ENCODE measurements at places on chromosomes 1 and 21. TPM values are rescaled to one million over a fixed set of nuclear protein-coding genes. Genes with fewer than 3 reads are reported as not detected.
A peak's percentile ranks its signal among the peaks of the same experiment; 100 is the strongest.

DNA sequence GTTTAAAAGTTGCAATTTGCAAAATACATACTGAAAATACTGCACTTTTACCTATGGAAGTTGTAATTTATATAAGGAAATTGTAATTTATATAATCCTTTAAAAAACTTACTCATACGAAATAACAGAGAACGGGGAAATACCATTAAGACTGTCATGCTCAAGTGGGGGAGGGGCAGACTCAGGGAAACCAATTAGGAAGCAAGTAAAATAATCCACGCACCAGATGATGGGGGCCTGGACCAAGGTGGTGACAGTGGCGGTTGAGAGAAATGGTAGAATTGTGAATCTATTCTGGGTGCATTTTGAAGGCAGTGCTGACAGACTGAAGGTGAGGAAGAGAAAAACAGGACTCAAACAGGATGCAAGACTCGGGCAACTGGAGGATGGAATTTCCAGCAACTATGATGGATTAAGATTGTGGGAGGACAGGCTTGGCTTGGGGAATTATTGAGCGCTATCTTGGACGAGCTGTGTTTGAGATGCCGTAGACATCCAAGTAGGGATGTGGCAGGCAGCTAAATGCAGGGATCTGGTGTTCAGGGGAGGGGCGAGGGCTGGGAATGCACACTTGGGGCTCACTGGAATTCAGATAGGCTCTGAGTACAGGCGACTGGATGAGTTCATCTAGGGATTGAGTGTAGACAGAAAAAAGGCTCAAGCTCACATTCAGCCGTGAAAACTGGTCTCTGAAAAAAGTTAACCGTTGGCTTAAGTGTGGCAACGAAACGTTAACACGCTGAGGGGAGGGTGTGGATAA lies 977 bp downstream of the LCA5L start:
- DNase-seq, result peak; percentile 26
- H3K4me3 ChIP-seq, result peak overlapping the region; percentile 52
- H3K27me3 ChIP-seq, result no peaks in the 10 kb centered on the region
- H3K27ac ChIP-seq, result peak overlapping the region; percentile 90
- no peaks in the 10 kb centered on the region for H3K36me3 ChIP-seq

GRCh38 chr1:197738927-197739326 lies 36.4 kb downstream of the DENND1B start:
- no peaks in the 10 kb centered on the region for H3K27me3 ChIP-seq
- DNase-seq, result no peak
- no peaks in the 10 kb centered on the region for H3K36me3 ChIP-seq
- H3K4me3 ChIP-seq, result no peak overlapping the region
- H3K4me1 ChIP-seq, result no peaks in the 10 kb centered on the region

DNA sequence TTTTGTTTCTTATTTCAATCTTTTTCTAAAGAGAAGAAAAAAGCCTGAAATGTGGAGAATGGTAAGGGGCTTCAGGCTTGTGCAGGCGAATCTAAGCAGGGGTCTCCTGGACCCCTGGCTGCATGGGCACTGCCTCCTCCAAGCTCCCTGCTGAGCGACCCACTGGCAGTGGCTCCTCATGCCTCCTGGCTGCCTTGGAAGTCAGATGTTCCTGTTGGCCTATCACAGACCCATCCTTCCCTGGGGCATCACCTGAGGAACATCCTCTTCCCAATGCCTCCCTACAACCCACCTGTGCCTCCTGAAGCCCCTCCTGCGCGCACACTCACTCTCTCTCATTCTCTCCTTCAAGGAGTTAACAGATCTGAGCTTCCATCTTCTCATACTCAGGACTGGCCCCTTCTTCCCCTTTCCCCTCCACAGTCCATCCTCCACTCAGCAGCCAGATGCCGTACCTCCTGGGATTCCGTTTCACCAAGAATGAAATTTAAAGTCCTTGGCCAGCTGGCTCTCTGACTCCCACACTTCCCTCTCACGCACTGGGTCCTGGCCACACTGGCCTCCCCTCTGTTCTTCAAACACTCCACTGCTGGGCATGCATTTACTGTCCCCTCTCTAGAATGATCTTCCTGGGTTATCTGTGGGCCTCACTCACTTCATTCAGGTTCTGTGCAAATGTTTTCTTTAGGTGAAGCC lies 41.7 kb downstream of the AZIN2 start:
- H3K36me3 ChIP-seq, result no peaks in the 10 kb centered on the region
- no peak overlapping the region for H3K27ac ChIP-seq
- no peaks in the 10 kb centered on the region for H3K27me3 ChIP-seq
- H3K4me3 ChIP-seq, result no peak overlapping the region
- H3K4me1 ChIP-seq, result peaks cover 7% of the 10 kb centered on the region
- DNase-seq, result no peak

GRCh38 chr21:17270229-17270628 lies 242.6 kb upstream of the CXADR start:
- DNase-seq, result peak; percentile 66
- H3K27me3 ChIP-seq, result no peaks in the 10 kb centered on the region
- no peaks in the 10 kb centered on the region for H3K4me1 ChIP-seq
- peak overlapping the region; percentile 64 for H3K27ac ChIP-seq

GRCh38 chr1:217564833-217565232 lies 66.1 kb downstream of the GPATCH2 start:
- no peak overlapping the region for H3K27ac ChIP-seq
- H3K4me3 ChIP-seq, result no peak overlapping the region
- H3K27me3 ChIP-seq, result no peaks in the 10 kb centered on the region
- H3K36me3 ChIP-seq, result no peaks in the 10 kb centered on the region
- DNase-seq, result no peak

DNA sequence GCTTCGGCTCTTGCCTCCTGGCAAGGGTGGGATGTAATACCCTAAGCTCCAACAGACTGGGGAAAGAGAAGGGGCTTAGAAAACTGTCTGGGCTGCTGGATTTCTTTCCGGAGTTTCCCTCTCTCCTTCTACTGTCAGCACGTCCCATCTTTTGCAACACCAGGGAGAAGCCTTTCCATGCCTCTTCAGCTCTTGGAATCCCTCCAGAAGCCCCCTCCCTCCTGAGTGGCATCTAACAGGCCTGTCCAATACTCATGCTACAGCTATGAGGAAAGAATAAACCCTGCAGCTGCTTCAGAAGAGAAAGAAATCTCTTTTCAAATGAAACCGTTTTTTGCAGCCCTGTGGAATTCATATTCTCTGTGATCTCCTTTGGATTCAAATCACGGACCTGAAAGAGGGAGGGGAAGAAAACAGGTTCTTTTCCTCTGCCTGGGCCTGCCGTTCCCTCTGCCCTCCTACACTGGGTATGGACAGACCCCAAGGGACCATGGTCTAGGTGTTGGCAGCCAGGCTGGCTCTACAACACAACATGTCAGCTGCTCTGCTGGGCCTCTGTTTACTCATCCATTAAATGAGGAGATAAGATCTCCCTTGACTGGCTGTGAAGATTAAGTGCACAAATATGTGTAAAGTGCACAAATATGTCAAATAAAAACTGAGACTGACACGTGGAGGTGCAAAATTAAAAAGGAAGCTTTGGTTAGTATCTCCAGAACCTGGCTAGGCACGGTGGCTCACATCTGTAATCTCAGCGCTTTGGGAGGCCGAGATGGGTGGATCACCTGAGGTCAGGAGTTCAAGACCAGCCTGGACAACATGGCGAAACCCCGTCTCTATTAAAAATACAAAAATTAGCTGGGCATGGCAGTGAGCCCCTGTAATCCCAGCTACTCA lies 6.0 kb upstream of the CAPN2 start:
- H3K4me3 ChIP-seq, result no peak overlapping the region
- peak overlapping the region; percentile 88 for H3K27ac ChIP-seq
- no peaks in the 10 kb centered on the region for H3K4me1 ChIP-seq

GRCh38 chr1:111201275-111202090 lies 1.0 kb upstream of the DENND2D start:
- H3K4me1 ChIP-seq, result no peaks in the 10 kb centered on the region
- no peaks in the 10 kb centered on the region for H3K36me3 ChIP-seq
- DNase-seq, result no peak
- no peaks in the 10 kb centered on the region for H3K27me3 ChIP-seq

DNA sequence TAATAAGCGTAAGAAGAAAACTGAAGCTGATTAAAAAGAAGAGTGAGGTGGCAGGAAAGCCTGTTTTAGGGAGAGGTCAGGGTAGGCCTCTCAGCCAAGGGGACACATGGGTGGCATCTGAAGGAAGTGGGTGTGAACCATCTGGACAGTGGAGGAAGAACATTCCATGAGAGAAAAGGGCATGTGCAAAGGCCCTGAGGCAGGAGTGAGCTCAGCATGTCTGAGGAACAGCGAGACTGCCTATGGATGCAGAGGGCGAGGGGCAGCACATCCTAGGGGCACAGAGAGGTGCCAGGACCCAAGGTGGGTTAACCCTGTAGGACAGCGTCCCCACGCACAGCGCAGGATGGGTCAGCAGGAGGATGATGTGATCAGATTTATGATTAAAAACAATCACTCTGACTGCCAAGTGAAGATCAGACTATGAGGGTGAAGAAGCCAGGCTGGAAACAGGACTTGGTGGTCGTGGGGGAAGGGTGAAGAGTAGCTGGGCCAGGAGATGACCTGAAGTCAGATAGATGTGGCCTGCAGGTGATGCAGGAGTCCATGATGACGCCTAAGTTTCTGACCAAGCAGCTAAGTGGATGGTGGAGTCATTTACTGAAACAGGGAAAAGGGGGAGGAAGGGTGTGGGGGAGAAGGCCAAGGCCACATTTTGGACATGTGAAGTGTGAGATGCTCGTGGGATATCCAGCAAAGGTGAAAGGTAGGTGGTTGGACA lies 37.9 kb downstream of the PABPC4 start:
- DNase-seq, result no peak
- H3K27ac ChIP-seq, result no peak overlapping the region
- H3K4me1 ChIP-seq, result no peaks in the 10 kb centered on the region
- no peaks in the 10 kb centered on the region for H3K27me3 ChIP-seq
- no peak overlapping the region for H3K4me3 ChIP-seq
- H3K36me3 ChIP-seq, result no peaks in the 10 kb centered on the region

Gene CYP4A11
- 0.21 TPM for total RNA-seq

Gene VN1R5
- not detected for total RNA-seq

Gene FGR
- 3.0 TPM for total RNA-seq

Gene TCP10L
- total RNA-seq, result not detected

Gene PPM1J
- total RNA-seq, result 4.2 TPM

Gene CYP4A22
- total RNA-seq, result not detected

Gene MANEAL
- not detected for total RNA-seq

Gene GJB3
- not detected for total RNA-seq

Gene LCE3D
- not detected for total RNA-seq

Gene AIRE
- not detected for total RNA-seq

Gene SPATA17
- total RNA-seq, result not detected

Gene RAB3B
- not detected for total RNA-seq
